ENCODE measurements at places on chromosomes 5 and 9.

DNA sequence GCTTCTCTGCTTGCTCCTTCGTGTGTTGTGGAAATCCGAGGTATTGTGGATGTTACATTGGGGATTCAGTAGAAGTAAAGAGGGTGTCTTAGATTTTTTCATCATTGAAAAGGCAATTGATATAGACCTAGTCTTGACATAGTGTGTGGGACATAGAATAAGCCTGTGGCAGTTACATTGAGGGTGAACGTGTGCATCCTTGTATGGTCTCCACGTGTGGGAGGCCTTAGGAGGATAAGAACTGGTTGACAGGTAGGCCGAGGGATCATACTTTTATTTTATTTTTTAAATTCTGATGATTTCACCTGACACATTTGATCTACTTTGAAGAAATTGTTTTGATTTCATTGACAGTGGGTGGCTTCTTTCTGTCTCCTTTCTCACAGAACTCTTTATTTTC is 17.0 kb upstream of the FAM120AOS start:
- DNase-seq, result no peak

- no peak for DNase-seq
Measured at GRCh38 chr5:170173227-170173626, 59.6 kb upstream of the C5orf58 start.

- no peak for DNase-seq
Measured at GRCh38 chr9:90795084-90795483, 6.5 kb upstream of the SYK start.

DNA sequence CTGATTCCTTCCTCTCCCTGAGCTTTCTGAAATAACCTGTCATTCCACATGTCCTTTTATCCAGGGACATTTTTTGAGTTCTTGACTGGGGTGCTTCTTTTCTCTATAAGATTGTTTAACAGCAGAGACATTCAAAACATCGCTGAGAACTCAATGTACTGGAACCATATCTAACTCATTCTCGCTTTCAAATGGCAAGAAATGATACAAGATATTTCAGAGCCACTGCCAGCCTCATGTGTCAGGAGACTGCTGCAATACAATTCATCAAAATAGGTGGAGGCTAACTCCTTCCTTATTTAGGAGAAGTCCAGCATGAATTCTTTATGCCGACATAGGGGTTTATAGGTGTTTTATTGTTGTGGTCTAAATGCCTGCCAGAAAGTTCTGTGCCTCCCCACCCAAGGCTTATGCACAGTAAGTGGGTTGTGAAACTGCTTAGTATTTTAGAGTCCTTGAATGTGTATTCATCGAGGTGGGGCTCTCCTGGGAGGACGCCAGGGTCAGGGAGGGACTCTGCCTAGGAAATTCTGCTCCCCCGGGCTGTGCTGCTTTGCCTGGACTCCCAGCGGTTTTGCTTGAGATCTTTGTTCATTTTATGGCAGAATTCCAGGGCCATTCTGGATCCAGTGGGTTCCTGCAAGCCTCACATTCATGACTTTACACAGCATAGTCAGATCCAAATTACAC is 53.9 kb downstream of the ZNF474 start:
- no peak for DNase-seq

- DNase-seq, result no peak
Measured at GRCh38 chr5:32282633-32283032, 30.1 kb downstream of the MTMR12 start.

DNA sequence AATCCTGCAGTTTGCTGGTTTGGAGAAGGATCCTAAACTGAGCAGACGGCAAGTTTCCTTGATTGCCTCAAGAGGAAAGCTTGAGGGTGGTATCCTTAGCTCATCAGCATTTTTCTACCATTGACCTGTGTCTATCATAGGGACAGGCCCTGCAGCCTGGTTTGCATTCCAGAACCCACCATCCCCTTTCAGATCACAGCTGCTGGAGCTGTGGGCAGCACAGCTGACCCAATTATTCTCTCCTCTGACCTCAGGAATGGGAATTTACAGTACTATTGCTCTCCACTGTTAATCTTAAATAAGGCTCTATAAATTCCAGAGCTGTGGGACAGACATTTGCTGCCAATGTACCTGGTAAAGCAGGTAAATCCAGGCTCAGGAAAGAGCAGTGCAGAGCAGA is 163.0 kb downstream of the SPOCK1 start:
- DNase-seq, result no peak

GRCh38 chr5:180026320-180026719 is 45.2 kb downstream of the RNF130 start:
- DNase-seq, result no peak

DNA sequence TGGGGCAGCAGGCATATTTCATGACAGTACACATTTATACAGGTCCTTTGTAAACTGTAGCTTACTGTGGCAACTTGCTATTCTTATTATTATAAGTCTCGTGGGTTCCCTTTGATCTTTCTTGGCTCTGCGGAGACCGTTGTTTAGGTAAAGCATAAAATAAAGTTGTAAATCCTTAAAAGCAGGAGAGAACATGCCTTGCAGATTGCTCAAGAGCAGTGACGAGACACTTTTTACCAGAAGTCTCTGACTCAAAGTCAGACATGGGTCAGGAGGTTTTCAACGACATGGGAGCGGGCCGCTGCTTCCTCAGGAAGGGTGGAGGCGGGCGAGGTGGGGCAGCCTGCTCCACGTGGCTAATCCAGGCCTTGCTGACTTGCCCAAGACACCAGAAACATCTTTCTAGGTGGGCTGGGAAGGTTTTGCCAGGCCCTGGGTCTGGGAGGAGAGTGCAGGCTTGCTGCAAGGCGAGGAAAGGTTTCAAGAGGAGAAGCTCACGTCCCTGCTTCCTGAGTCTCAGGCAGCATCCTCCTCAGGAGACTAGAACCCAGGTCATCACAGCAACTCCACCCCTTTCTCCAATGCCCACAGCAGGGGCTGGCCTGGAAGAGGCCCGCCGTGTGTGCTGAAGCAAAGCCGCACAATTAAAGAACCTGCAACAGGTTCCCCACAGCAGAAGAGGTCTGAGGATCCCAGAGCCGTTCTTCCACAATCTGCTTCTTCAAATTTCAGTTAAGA is 6.5 kb downstream of the TBC1D2 start:
- DNase-seq, result no peak

GRCh38 chr9:27227192-27227591 is 69.8 kb downstream of the EQTN start:
- no peak for DNase-seq

Data from CD8-positive, alpha-beta memory T cell (primary cell).